ENCODE measurements at places on chromosomes 5 and 9.

GRCh38 chr5:59485629-59486439, 407.7 kb downstream of the PDE4D start:
- no peak for DNase-seq

GRCh38 chr5:90553711-90554110, 4.9 kb upstream of the ADGRV1 start:
- no peak for DNase-seq

GRCh38 chr9:130199605-130200004, 27.4 kb downstream of the NCS1 start:
- DNase-seq: peak; percentile 28

DNA sequence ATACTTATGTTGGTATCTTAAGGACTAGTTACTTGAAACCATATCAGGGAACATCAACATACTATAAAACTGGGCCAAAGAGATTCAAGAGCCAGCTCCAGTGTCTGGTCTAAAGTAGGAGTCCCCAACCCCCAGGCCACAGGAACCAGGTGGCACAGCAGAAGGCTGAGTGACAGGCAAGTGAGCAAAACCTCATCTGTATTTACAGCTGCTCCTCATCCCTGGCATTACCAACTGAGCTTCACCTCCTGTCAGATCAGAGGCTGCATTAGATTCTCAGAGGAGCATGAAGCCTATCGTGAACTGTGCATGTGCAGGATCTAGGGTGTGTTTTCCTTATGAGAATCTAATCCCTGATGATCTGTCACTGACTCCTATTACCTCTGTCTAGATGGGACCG, 581.6 kb upstream of the CDH9 start:
- DNase-seq: no peak

GRCh38 chr5:132999246-132999645, 27.1 kb downstream of the ZCCHC10 start:
- DNase-seq: peak; percentile 68

- no peak for DNase-seq
Measured at GRCh38 chr5:69034898-69035297, 58.9 kb upstream of the SLC30A5 start.

Data from fibroblast of the aortic adventitia (primary cell).